ENCODE measurements at places on chromosomes 6 and 20.

DNA sequence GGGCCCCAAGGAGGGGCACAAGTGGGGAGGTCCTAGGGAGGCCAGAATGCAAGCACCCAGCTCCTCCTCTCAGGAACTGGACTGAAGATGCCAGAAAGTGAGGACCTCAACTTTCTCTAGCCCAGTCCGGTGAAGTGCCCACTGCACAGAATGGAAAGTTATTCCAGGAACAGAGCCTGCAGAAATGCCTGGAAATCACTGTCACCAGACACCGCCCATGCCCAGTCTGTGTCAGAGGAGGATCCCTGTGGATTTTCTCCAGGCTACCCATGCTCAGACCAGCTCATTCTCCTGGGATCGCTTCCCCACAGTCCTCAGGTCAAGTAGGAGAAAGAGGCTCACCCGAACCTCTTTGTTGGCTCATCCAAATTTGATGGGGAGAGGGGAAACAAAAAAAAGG lies 6.5 kb downstream of the PRPH2 start:
- DNase-seq: no peak

GRCh38 chr6:121612927-121613326 lies 177.5 kb downstream of the GJA1 start:
- no peak for DNase-seq

DNA sequence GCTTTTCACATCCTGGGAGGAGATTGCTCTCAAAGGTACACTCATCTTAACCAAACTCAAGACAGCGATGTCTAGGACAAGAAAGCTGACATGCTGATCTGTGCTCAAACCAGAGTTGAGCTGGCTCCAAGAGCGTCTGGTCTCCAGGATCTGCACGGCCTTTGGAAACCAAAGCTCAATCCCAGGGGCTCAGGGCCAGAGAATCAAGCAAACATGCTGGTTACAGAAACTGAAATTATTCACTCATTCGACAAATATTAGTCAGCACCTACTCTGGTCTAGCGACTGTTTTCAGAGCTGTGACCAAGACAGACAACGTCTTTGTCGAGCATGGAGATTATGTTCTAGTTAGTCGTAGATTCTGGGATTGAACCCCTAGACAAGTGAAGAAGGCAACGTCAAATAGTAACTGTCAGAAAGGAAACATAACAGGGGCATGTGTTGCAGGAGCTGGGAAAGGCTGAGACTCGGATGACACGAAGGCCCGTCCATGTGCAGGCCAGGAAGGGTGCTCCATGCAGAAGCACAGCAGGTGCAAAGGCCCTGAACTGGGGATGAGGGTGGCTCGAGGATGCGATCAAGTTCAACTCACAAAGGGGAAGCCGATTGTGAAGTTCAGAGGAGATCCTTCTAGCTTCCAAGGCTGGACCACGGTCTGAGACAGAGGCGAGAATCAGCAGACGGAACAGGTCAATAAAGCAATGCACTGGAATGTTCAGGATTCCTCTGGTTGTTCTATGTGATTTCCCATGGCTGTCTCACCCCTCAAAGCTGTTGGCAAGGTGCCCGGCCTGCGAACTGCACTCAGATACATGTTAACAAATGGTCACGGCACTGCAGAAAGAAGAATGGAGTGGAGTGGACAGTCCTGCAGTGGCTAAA lies 12.5 kb upstream of the PCK1 start:
- no peak for DNase-seq

- DNase-seq: no peak
Observed at GRCh38 chr6:169452869-169453620, 199.4 kb upstream of the THBS2 start.

DNA sequence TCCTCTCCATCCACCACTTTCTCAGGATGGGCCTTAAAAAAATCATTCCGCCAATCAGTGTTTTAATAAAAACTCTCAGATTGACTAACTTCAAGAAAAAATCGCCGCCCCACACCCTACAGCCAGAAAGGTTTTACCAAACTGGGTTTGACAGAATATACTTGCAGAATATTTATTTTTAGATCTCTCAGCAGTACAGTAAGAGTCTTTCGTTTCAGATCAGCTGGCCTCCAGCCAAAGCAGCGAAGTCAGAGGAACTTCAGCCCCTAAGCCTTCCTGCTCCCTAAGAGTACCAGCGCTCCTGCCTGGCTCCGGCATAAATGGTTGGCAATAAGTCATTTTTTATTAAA lies 24.7 kb downstream of the TBC1D7 start:
- DNase-seq: peak; percentile 28

GRCh38 chr20:22985239-22985778 lies 49.8 kb upstream of the SSTR4 start:
- DNase-seq: no peak

DNA sequence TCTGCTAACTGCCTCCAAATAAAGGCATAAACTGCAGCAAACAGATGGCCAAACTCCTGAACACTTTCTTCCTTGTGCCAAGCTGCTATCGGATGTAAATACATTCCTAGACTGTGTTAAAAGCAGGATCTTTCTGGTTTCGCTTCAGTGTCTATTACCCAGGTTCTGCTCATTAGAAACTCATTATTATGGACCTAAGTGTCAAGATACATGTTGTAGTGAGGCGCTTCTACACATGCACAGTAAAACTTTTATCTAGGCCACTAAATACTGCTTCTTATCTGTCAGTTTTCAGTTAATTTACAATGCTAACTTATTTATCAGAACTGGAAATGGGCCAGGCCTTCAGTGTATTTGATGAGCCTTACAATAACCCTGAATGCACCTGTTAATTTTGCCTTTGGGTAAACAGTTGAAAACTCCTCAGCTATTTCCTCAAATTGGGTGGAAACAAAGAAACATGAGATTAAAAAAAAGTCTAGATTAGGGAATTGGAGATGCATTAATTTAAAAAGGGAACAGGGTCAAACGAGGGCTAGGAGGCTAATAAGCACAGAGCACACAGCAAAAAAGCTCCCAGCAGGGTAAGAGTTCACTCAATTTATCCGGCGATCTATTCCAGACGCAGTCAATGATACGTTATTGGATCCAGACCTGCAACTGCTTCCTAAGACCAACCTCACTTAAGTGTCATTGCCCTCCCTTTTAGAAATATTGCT lies 240.6 kb downstream of the FOXC1 start:
- DNase-seq: no peak

DNA sequence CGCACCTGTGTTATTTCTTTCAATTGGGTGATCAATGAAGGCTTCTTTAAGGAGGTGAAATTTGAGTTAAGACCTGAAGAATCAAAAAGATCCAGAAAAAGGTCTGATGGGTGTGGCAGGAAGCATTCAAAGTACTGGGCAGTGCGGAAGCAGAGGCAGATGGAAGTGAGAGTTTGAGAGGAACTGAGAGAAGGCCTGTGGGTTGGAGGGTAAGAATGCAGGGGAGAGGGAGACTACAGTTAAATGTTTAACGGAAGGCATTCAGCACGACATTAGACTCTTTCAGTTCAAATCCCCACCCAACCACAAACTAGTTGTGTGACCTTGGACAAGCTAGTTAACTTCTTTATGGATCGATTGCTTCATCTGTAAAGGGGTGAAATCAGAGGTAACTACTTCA lies 50.5 kb upstream of the GCM1 start:
- no peak for DNase-seq

DNA sequence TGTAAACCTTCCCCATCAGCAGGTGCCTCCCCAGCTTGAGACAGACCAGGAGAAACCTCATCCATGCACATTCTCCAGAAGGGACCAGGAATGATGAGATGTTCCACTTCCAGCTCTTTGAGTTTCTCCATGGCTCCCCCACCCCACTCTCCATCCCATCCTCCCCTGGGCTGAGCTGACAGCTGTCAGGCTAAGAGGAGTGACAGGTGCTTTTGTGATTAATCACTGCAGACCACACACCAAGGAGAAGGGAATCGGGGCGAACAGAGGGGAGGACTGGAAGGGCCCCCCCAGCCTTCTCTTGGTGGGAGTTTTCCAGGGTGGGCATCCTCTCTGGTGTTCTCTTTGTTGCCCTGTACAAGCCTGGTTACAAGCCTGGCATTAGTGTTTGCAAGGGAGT lies 56.1 kb upstream of the ZFAND3 start:
- no peak for DNase-seq

GRCh38 chr20:29427201-29428060 lies 1830.0 kb upstream of the DEFB115 start:
- DNase-seq: no peak

DNA sequence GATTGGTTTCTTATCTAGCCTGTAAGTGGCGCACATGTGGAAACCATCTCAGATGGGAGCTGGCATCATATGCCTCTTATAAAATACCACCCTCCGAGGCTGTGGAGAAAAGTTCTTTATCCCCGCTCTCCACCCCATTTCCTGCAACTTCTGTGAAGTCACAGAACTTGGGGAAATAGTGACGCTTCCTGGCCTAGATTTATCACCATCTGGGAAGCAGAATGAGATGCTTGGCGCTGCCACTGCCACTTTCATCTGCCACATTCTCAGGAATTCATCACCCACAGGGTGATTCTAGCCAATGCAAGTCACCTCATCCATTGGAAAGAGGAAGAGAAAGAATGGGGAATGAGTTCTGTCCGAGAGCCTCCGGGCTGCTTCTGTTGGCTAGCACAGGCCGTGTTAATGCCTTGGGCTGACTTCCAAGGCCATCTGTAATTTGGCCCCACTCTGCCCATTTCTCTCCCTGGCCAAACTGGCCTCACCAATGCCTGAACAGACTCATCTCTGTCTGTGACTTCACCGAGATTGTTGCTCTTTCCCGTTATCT lies 148.8 kb upstream of the SOX4 start:
- DNase-seq: no peak

DNA sequence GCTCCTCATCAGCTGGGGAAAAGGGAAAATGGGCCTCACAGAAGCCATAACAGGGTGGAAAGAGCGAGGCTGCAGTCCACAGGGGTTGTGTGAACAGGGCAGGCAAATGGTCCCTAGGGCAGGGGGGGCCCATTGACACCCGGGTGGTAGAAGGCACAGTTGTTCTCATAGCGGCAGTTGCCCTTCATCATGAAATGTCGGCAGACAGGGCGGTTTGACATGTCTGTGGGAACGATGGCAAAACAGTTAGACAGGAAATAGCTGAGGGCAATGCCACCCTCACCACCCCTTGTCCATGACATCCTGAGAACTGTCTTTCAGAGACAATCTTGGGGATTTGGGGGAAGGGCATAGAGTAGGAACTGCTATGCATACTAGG lies 15.6 kb downstream of the PPP1R10 start:
- no peak for DNase-seq

GRCh38 chr6:67642582-67642981 lies 992.5 kb upstream of the ADGRB3 start:
- DNase-seq: no peak

DNA sequence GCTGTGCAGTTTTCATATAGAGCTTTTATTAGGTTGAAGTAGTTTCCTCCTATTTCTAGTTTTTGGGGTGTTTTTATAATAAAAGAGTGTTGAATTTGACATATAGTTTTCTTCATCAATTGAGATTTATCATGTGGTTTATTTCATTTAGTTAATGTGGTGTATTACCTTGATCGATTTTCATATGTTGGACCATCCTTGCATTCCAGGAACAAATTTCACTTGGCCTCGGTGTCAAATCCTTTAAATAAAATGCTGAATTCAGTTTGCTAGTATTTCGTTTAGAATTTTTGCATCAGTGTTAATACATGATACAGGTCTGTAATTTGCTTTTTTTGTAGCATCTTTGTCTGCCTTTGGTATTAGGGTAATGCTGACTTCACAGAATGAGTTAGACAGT lies 6.0 kb downstream of the DYNLT2 start:
- no peak for DNase-seq

- DNase-seq: no peak
Observed at GRCh38 chr20:36971103-36971502, 19.6 kb upstream of the SAMHD1 start.

DNA sequence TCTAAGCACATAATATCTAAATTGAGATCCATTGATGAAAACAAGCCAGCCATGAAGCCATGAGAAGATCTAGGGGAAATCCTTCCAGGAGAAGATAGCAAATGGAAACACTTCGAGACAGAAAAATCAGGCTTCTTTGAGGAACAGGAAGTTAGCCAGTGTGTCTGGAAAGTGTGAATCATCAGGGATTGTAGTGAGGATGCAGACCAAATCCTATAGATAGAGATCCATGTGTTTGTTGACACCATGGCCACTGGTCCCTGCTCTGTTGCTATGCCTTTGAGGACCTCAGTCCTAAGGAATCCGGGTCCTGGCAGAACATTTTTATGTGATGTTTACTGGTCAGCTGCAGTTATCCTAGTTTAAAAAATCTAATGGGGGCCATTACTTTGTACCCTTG lies 6.6 kb upstream of the ELOVL2 start:
- DNase-seq: no peak

DNA sequence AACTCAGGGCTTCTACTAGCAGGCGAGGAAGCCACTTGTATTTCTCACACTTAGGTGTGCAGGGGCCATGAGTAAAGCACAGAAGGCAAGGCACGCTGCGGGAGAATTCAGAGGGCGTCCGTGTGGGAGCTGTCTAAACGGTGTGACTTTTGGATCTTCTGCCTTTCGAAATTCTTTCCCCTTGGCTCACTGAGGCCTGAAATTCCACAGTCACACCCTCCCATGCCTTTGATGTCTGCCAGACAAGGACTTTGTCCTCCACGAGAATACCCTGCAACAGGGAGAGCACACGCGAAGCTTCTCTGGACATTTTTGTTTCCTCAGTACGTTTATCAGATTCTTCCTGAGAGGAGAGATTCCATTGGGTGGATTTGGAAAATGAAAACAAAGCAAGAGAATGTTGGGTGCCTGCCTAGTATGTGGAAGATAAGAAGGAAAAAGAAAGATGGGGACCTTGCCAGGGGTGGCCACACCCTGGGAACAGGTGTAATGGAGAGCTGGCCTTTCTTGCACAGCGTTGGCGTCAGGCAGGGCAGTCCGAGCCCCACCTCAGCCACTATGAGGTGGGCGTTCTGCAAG lies 235.7 kb downstream of the MYLK4 start:
- no peak for DNase-seq

- DNase-seq: no peak
Observed at GRCh38 chr20:25623225-25623735, 534 bp downstream of the NANP start.

DNA sequence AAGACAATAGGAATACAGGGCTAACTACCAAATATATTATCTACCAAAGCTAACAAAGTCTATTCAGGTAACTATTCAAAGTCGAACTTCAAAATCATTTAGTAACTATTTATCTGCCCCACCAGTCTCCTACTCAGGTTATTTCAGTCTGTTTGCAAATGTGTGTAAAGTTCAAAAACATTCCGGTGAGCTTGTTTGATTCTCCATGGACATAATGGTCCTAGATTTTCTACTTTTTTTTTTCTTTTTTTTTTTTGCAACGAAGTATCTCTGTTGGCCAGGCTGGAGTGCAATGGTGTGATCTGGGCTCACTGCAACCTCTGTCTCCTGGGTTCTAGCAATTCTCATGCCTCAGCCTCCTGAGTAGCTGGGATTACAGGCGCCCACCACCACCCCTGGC lies 236.0 kb upstream of the FOXQ1 start:
- no peak for DNase-seq

GRCh38 chr6:123898665-123899064 lies 95.0 kb downstream of the NKAIN2 start:
- no peak for DNase-seq

- no peak for DNase-seq
Observed at GRCh38 chr20:19851861-19852260, 93.8 kb downstream of the RIN2 start.
